ENCODE measurements at places on chromosomes 2 and 18. TPM values are rescaled to one million over a fixed set of nuclear protein-coding genes. Genes with fewer than 3 reads are reported as not detected.

Gene ECEL1
- 0.70 TPM for polyA plus RNA-seq

Gene CCDC102B
- 6.1 TPM for polyA plus RNA-seq

Gene DNAJC5G
- 7.5 TPM for polyA plus RNA-seq

Gene GLB1L
- polyA plus RNA-seq = 3.3 TPM

Gene RIT2
- not detected for polyA plus RNA-seq

Gene LAMA1
- polyA plus RNA-seq = 11.4 TPM

Gene ATP6V1C2
- polyA plus RNA-seq = 1.1 TPM

Gene FAM124B
- polyA plus RNA-seq = not detected

Gene ANKRD62
- polyA plus RNA-seq = not detected

Gene CTAGE1
- polyA plus RNA-seq = not detected

Gene ST6GAL2
- polyA plus RNA-seq = not detected

Gene SLC23A3
- polyA plus RNA-seq = 0.11 TPM

Gene ATL2
- polyA plus RNA-seq = 45.6 TPM

Gene LYG2
- polyA plus RNA-seq = not detected

Gene C2orf80
- not detected for polyA plus RNA-seq

Gene ARL4C
- polyA plus RNA-seq = 12.1 TPM

Gene ZCCHC2
- polyA plus RNA-seq = 5.9 TPM

Gene LRRC30
- not detected for polyA plus RNA-seq

Gene DUSP2
- 2.2 TPM for polyA plus RNA-seq

Gene MARS2
- 8.4 TPM for polyA plus RNA-seq

Gene HTR2B
- 0.41 TPM for polyA plus RNA-seq

Gene LYG1
- polyA plus RNA-seq = 1.8 TPM

Gene CXCR1
- not detected for polyA plus RNA-seq

Gene INPP1
- polyA plus RNA-seq = 11.2 TPM

Gene STARD6
- polyA plus RNA-seq = 0.72 TPM

Gene FAM237A
- not detected for polyA plus RNA-seq

Gene COPS8
- 186 TPM for polyA plus RNA-seq

Gene MROH2A
- polyA plus RNA-seq = 0.69 TPM

Gene NAT8
- polyA plus RNA-seq = not detected

Gene PSD4
- 3.8 TPM for polyA plus RNA-seq

Gene TEKT4
- polyA plus RNA-seq = not detected

Measured in cardiac muscle cell (in vitro differentiated cells and primary cell).